ENCODE measurements at places on chromosomes 2 and 18. TPM values are rescaled to one million over a fixed set of nuclear protein-coding genes. Genes with fewer than 3 reads are reported as not detected.

HJURP gene
- total RNA-seq = 9.8 TPM

HOXD11 gene
- total RNA-seq = not detected

RAB17 gene
- 1.0 TPM for total RNA-seq

GLS gene
- total RNA-seq = 131 TPM

LHCGR gene
- 0.51 TPM for total RNA-seq

CXCR1 gene
- 0.31 TPM for total RNA-seq

WDR75 gene
- total RNA-seq = 52.5 TPM

NCKAP1 gene
- 188 TPM for total RNA-seq

RTP5 gene
- total RNA-seq = not detected

TUBA3E gene
- not detected for total RNA-seq

IL18R1 gene
- 4.5 TPM for total RNA-seq

FAM136A gene
- total RNA-seq = 24.7 TPM

UGT1A9 gene
- total RNA-seq = not detected

PIEZO2 gene
- 27.7 TPM for total RNA-seq

CCDC138 gene
- 12.0 TPM for total RNA-seq

FAM110C gene
- 3.7 TPM for total RNA-seq

INHA gene
- 1.5 TPM for total RNA-seq

MOGAT1 gene
- total RNA-seq = not detected

ASAP2 gene
- total RNA-seq = 29.5 TPM

KIF1A gene
- 8.9 TPM for total RNA-seq

HOXD9 gene
- total RNA-seq = 1.8 TPM

CYTIP gene
- 1.7 TPM for total RNA-seq

RMC1 gene
- total RNA-seq = 10.4 TPM

UCN gene
- not detected for total RNA-seq

RAB3GAP1 gene
- total RNA-seq = 63.6 TPM

COL5A2 gene
- total RNA-seq = 607 TPM

XIRP2 gene
- 277 TPM for total RNA-seq

SF3B1 gene
- 314 TPM for total RNA-seq

SLC19A3 gene
- 5.3 TPM for total RNA-seq

TGFBRAP1 gene
- total RNA-seq = 16.8 TPM

CRYGC gene
- total RNA-seq = not detected

CD207 gene
- total RNA-seq = not detected

PROM2 gene
- total RNA-seq = 12.6 TPM

TMEM247 gene
- total RNA-seq = not detected

ASB18 gene
- 3.5 TPM for total RNA-seq

MARCHF4 gene
- not detected for total RNA-seq

All from tongue (tissue), 3 donors.